ENCODE measurements at places on chromosomes 6 and 20. TPM values are rescaled to one million over a fixed set of nuclear protein-coding genes. Genes with fewer than 3 reads are reported as not detected.

- H3K27me3 ChIP-seq, result no peaks in the 10 kb centered on the region
- peaks cover under 1% of the 10 kb centered on the region for H3K4me1 ChIP-seq
- no peak for DNase-seq
- no peak overlapping the region for H3K4me3 ChIP-seq
- H3K27ac ChIP-seq, result no peak overlapping the region
Measured at GRCh38 chr6:82686719-82687118, 323.1 kb downstream of the TPBG start.

DNA sequence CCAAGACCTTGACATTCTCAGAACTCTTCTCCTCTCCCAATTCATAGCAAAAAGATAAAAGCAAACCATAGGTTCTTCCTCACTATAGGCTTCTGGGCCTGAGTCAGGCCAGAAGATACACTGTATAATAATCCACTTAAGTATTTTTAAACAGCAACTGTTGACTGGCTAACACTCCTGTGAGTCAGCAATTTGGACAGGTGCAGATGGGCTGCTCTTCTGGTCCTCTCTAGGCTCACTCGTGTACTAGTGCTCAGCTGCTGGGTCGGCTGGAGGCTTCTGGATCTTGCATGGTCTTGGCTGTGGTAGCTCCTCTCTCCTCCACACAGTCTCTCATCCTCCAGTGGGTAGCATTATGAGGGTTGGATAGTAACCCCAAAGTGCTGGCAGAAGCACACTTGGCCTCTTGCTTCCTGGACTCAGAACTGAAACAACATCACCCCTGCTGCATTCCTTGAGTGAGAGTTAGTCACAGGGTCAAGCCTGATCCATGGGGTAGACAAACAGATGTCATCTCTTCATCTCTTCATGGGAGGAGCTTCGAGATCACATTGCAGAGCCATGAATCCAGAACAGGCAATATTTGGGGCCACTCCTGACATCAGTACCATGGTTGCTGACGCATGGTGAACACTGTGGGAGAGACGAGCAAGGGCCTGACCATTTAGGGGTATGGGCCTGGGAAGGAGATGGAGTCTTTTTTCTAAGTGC is 86.9 kb downstream of the C6orf118 start:
- H3K27ac ChIP-seq, result no peak overlapping the region
- no peaks in the 10 kb centered on the region for H3K36me3 ChIP-seq
- H3K4me3 ChIP-seq, result no peak overlapping the region
- H3K27me3 ChIP-seq, result no peaks in the 10 kb centered on the region

Gene MACROD2
- 5.4 TPM for polyA plus RNA-seq

DNA sequence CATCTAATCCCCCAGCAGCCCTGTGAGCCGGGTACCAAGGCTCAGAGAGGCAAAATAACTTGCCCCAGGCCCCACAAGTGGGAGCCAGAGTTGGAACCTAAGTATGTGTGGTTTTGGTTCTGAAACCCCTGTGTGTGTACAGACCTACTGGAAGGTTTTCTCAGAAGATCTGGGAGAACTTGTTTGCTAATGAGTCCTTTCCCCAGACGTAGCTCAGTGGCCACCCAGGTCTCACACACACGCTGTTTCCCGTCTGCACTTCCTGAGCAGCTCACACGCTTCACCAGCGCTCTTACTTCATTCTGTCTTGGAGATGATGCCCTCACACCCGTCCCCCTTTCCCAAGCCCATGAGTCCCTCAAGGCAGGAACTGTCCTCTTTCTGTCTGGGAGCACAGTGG is 8.2 kb downstream of the CCN5 start:
- no peak for DNase-seq
- no peak overlapping the region for H3K4me3 ChIP-seq
- peaks cover 14% of the 10 kb centered on the region for H3K27me3 ChIP-seq
- H3K36me3 ChIP-seq, result no peaks in the 10 kb centered on the region
- H3K4me1 ChIP-seq, result peaks cover 3% of the 10 kb centered on the region

DNA sequence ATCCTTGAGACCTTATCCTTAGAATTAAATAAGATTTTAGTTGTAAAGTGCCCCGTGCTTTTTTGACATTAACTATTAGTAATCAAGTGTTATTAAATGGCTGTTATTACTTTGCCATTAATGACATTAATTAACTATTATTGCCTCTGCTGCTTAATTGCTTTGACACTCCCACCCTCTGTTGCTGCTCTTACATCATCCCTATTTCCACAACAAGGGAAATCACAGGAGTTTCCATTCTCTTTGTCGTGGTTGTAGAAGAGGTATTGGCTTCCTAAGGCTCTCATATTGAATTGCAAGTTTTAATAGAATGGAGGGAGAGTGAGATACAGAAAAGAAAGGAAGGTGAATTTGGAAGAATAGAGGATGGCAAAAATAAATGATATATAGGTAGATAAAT is 545.8 kb downstream of the MMUT start:
- no peaks in the 10 kb centered on the region for H3K4me1 ChIP-seq
- H3K36me3 ChIP-seq, result no peaks in the 10 kb centered on the region
- DNase-seq, result no peak

- H3K27ac ChIP-seq, result no peak overlapping the region
- DNase-seq, result no peak
- H3K4me1 ChIP-seq, result no peaks in the 10 kb centered on the region
- no peak overlapping the region for H3K4me3 ChIP-seq
Measured at GRCh38 chr20:6339176-6339575, 216.3 kb upstream of the FERMT1 start.

- H3K36me3 ChIP-seq, result peaks cover 15% of the 10 kb centered on the region
- H3K27ac ChIP-seq, result no peak overlapping the region
- no peaks in the 10 kb centered on the region for H3K27me3 ChIP-seq
- H3K4me3 ChIP-seq, result no peak overlapping the region
- H3K4me1 ChIP-seq, result no peaks in the 10 kb centered on the region
Measured at GRCh38 chr6:156797901-156798735, 20.9 kb downstream of the ARID1B start.

Gene SLC22A2
- polyA plus RNA-seq, result 0.04 TPM

DNA sequence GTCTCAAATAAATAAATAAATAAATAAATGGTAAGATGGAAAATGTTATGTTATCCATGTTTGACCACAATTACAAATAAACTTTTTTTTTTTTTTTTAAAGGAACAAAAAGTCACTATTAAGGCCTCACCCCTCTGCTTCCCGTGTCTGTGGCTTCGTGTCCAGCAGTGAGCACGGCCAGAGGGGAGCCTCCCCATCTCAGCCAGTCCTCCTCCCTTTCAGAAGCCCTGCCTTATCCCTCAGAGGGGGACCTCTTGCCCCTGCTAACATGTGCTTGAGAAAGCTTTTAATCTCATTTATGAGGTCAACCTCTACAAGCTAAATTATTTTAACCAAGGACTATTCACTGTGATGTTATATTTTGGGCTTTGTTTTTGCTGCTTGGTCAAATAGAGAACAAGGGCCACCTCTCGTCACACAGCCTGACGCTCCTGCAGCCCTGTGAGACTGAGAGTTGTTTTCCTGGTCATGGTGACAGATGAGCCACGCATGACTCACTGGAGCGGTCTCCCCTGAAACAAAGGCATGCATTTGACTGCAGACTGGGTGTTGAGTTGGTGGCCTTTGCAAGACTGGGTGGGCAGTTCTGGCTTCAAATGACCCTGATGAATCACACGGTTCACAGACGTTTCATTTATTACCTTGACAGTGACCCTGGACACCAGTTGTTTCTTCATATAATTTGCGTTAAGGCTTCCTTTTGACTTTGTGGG is 131.8 kb downstream of the TIAM2 start:
- no peak overlapping the region for H3K4me3 ChIP-seq
- peaks cover 2% of the 10 kb centered on the region for H3K4me1 ChIP-seq
- H3K27ac ChIP-seq, result no peak overlapping the region
- H3K36me3 ChIP-seq, result peaks cover 18% of the 10 kb centered on the region
- no peak for DNase-seq

DNA sequence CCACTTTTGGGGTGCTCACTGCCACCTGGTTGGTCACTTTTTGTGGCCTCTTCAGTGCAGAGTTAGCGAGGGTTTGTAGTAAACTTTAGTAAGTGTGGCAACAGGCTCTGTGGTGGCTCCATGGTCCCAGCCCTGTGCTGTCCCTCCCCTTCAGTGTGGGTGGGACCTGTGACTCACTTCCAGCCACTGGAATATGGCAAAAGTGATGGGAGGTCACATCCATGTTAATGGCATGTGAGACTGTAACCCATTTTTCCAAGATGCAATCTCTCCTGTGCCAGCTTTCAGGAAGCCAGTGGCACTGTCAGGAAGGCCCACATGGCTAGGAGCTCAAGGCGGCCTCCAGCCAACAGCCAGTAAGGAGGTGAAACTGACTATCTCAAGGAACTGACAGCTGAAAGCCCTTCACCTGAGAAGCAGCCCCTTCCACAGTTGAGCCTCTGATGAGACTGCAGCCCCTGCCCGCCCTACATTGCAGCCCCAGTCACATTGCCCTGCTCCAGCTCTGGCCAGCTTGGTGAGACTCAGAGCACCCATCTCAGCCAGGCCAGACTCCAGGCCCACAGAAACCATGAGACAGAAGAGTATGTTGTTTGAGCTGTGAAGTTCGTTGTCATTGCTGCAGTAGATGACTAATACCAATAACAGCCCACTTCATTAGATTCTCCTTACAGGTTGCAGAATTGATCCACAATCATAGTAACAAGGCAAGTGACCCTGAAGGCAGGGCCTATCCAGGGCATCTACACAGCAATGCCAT is 13.1 kb upstream of the CST7 start:
- no peak overlapping the region for H3K4me3 ChIP-seq
- no peak for DNase-seq
- peaks cover 15% of the 10 kb centered on the region for H3K4me1 ChIP-seq
- H3K27me3 ChIP-seq, result no peaks in the 10 kb centered on the region
- H3K36me3 ChIP-seq, result no peaks in the 10 kb centered on the region

- no peaks in the 10 kb centered on the region for H3K4me1 ChIP-seq
- no peak overlapping the region for H3K4me3 ChIP-seq
- no peaks in the 10 kb centered on the region for H3K27me3 ChIP-seq
- no peaks in the 10 kb centered on the region for H3K36me3 ChIP-seq
- DNase-seq, result no peak
Measured at GRCh38 chr20:47557218-47557617, 55.5 kb downstream of the NCOA3 start.

Gene CALHM6
- polyA plus RNA-seq, result 7.8 TPM

Gene C6orf58
- polyA plus RNA-seq, result 0.12 TPM

DNA sequence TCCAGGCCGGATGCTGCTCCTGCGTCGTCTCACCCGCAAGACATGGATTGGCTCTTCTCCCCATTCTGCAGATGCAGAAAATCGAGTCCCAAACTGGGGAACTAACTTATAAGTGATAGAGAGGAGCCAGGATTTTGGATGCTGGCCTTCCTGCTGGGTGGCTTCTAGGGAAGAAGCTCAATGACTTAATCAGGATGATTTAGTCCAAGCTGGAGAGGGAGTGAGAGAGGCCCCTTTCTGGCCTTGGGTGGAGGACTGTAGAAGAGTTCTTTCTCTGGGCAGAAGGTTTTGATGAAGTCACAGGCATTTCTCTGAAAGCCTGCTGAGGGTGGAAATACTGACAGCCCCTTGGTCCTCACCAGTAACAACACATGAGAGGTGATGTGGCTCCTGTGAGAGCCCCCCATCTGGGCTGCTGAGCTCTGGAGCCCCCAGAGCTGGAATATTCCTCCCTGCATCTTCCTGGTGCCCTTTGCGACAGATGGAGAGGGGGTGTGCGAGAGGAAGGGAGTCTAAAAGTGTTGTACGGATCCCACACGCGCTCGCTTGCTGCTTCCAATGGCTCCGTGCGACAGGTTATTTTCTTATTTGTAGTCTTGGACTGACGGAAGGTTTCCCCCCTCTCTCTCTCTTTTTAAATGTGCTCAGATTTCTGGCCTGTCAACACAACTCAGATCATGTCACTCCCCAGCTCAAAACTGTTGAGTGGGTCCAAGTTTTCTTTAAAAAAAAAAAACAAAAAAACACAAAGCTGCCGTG is 3.5 kb downstream of the SIRPA start:
- no peak overlapping the region for H3K4me3 ChIP-seq
- H3K27me3 ChIP-seq, result no peaks in the 10 kb centered on the region
- no peak overlapping the region for H3K27ac ChIP-seq
- DNase-seq, result no peak
- peaks cover 27% of the 10 kb centered on the region for H3K4me1 ChIP-seq

Gene AMD1
- 83.5 TPM for polyA plus RNA-seq

Gene RBPJL
- not detected for polyA plus RNA-seq

DNA sequence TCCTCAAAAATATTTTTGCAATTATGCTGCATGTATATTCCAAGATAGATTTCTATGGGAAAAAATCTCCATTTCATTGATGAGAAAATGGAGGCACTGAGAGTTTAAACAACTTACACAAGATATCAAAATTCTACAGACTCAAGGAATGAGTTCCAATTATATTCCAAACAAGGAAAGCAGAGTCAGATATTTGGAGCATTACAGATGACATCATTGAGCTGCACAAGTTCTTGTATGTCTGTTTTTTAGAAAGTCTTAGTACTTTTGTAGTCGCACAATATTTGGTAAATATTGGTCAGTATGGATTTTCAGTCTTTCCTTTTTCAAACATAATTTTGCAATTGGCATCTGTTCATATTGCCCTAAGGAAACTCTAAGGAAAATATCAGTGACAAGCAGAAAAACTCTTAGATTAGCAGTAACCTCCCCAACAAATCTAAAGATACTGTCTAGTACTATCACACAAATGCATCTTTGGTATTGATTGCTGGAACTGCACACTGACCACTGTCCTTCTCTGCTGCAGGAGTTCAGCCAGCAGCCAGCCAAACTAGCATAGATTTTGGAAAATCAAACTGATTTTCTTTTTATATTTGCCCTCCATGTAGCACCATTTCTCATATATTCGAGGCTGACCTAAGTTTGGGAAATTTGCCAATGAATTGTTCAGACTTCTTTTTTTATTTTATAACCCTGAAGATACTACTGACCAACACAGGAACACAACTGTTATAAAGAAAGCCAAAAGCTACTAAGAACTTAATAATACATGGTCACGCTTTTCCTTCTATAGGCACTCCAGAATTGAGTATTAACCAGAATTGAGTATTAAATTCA is 51.7 kb upstream of the TBX18 start:
- no peaks in the 10 kb centered on the region for H3K27me3 ChIP-seq
- no peak overlapping the region for H3K4me3 ChIP-seq
- no peaks in the 10 kb centered on the region for H3K4me1 ChIP-seq

DNA sequence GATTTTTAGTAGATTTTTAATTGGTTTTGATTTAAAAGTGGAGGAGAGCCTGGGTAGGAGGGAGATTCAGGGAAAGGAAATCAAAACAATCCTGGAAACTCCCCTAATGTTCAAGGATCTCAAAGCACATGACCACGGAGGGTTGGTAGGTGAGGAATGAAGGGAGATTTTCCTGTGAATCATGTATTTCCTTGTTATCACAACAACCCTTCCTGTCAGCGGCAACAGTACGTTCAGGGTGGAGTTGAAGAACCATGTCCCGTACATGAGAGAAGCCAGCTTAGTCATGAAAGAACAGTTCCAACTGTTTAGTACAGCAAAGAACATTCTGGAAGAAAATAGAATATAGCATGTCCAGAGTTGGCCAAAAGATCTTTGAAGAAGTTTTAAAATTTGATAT is 79.4 kb upstream of the SCAF8 start:
- H3K27ac ChIP-seq, result no peak overlapping the region
- peak; percentile 51 for DNase-seq
- no peaks in the 10 kb centered on the region for H3K36me3 ChIP-seq
- no peak overlapping the region for H3K4me3 ChIP-seq
- H3K27me3 ChIP-seq, result no peaks in the 10 kb centered on the region

Gene MCHR2
- polyA plus RNA-seq, result 0.04 TPM

Gene MUC22
- polyA plus RNA-seq, result not detected
